ENCODE measurements at places on chromosomes 16 and 17.

DNA sequence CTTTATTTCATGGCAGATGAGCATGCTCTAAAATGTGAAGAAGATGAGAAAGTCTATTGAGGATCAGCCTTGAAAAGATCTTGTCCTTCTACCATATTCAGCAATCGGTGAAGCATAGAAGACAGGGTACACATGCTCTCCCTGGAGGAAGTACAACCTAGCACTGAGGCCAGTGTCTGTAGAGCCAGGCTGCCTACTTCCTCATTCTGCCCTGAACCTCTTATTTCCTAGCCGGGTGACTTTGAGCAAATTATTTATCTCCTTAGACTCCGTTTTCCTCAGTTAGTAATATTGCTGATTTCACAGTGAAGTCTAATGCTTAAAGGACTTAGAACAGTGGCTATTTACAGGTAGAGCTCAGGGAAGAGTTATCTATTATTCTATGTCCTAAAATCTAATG is 58.4 kb downstream of the TMEM100 start:
- DNase-seq, result no peak

GRCh38 chr17:79606487-79607281 is 4.2 kb downstream of the RBFOX3 start:
- DNase-seq, result no peak

GRCh38 chr16:66888647-66889615 is 8.6 kb downstream of the PDP2 start:
- no peak for DNase-seq

- DNase-seq, result no peak
These were observed at the start of gene CSF3 for GRCh38 chr17:40015005-40015997. Gene CSF3 (plus strand): TSS chr17:40015440. CDS start chr17:40015475, 35 bp downstream.

- DNase-seq, result no peak
These were observed 6.1 kb downstream of the DRG2 start for GRCh38 chr17:18093616-18094408.
